Central memory CD4-positive, alpha-beta T cell (primary cell): ENCODE measurements at places on chromosomes 7 and 10.

GRCh38 chr10:77168161-77168560 lies 469.4 kb downstream of the KCNMA1 start:
- DNase-seq, result no peak

GRCh38 chr7:157008-157310 lies 35.4 kb upstream of the FAM20C start:
- DNase-seq, result no peak

- no peak for DNase-seq
Measured at GRCh38 chr7:111410899-111411298, 151.4 kb downstream of the IMMP2L start.

DNA sequence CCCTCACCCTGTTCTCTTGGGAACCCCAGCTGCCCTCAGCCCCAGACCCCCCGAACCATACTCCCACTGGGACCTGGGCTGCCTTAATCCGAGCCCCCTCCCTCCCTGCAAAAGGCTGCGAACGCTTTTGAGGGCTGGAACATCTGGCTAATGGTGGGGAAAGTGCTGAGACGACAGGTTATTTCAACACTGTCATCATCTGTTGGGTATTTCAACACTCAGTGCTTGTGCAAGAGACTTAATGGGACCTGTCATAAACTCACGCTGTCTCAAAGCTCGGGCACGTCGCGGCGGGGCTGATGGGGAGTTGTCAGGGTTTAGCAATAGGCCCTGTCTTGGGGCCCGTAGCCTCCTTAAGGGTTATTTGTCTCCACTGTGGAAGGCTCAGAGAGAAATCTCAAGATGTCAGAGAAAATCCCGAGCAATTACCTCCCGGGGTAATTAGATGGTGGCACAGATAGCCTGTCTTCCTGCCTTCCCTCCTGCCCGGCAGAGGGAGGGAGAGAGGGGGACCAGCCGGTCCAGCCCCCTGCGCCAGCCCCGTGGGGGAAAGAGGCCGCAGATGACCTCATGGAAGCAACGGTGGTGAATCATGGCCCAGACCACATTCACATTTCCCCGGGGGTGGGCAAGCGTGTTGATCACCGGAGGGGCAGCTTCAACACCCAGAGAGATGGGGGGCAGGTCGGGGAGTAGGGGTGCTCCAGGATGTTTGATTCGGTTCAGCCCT lies 88.7 kb upstream of the MYL10 start:
- no peak for DNase-seq

GRCh38 chr10:102727037-102727818 lies 12.8 kb downstream of the SFXN2 start:
- DNase-seq, result no peak

DNA sequence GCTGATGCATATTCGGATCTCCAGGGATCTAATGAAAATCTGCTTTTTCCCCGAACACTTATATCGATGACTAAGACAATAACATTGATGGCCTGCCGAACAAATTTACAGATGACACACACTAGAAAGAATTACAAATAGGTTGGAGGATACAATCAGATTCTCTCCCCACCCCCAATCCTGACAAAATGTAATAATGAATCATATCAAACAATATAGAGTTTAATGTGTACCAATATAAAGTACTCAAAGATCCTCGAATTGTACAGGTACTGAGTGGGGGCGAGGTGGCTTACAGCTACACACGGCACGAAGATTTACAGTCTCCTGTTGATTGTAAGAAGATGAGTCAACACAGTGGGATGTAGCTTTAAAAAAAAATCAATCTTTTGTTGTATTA lies 182.7 kb upstream of the MKLN1 start:
- no peak for DNase-seq

- DNase-seq, result no peak
Measured at GRCh38 chr10:93235686-93236085, 162.0 kb downstream of the CYP26A1 start.

DNA sequence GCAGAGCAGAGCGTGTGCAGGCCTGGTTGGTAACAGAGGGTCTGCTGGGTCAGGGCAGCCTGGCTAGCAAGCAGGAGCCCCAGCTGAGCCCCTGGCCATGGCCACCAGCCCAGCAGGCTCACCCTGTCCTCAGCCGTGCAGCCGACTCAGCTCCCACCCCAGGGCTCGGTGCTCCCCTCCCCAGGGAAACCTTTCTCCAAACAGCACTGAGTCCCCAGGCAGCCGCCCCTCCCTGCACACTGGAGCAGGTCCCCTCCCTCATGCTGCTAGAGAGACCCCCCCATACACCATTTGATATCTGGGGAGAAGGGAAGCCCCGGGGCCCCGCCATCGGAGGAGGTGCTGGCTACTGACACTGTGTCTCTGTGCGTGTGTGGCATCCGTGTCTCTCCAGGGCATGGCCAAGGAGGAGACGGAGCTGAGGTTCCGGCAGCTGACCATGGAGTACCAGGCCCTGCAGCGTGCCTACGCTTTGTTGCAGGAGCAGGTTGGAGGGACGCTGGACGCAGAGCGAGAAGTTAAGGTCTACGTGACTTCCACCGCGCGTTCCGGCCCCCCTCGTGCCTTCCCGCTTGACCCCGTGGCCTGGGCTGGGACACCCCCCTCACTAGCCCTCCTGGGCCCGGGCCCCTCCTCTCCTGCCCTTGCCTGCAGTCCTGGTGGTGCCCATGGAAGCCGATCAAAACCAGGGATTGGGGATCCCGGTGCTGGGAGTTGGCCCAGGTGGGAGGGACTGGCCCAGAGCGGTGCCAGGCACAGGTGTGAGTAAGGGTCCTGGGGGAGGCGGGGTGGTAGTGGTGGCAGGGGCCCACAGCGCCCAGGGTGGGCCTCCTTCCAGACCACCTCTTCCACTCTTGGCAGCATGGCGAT lies 45.0 kb upstream of the DPYSL4 start:
- DNase-seq, result no peak

DNA sequence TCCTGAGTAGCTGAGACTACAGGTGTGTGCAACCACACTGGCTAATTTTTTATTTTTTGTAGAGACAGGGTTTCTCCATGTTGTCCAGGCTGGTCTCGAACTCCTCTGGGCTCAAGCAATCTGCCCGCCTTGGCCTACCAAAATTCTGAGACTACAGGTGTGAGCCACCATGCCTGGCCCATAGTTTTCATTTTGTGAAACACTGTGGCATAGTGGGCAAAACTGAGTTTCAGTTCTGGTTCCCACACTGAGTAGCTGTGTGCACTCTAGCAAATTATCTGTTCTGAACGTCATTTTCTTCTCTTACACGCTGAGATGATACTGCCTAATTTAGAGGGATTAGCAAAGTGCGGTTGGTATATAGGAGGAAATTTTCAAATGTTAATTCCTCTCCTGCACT lies 13.5 kb downstream of the ATP5MK start:
- no peak for DNase-seq

- DNase-seq, result no peak
Measured at GRCh38 chr7:28112012-28112411, 68.6 kb downstream of the JAZF1 start.

DNA sequence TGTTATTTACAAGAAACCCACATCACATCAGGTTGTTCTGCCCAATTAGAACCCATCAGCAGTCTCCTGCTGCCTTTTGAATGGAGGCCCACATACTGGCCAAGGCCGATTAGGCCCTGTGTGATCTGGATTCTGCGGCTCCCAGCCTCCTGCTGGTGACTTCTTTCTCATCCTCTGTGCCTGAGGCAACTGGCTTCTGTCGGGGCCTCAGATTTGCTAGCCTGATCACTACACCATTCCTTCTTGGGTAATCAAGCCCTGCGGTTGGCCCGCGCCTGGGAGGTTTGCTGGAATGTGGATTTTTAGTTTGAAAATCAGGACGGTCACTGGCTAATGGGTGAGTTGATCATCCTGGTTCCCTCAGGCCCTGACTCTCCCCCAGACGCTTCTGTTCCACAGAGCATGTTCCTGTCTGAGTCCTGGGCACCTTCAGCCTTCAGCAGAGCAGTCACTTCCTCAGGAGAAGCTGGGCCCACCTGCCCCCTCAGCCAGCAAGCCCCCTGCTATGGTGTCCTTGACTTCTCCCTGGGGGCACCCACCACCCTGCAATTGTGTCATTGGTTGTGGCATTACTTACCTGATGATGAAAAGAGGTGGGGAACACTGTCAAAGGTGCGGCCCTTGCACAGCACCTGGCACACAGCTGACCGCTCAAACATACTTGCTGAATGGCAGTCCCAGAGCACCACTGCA lies 207.6 kb downstream of the PHTF2 start:
- DNase-seq, result no peak

- no peak for DNase-seq
Measured at GRCh38 chr7:158419238-158419785, 168.3 kb downstream of the PTPRN2 start.

DNA sequence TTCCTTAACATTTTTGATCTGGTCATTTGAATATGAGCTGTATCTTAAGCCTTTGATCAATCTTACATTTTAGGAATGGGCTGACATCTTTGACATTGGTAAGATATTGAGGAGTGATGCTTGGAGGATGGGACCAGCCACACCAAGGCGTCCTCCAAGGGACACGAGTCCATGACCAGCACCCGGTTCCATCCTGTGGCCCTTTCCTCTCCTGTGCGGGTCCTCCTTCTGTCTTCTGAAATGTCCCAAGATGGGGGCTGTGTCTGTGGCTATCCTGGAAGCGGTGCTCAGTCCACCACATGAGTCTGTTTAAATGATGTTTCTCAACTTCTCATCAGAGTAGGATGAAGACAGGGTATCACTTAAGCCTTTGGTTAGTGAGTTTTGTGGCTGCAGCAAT lies 67.3 kb upstream of the SHH start:
- DNase-seq, result no peak

DNA sequence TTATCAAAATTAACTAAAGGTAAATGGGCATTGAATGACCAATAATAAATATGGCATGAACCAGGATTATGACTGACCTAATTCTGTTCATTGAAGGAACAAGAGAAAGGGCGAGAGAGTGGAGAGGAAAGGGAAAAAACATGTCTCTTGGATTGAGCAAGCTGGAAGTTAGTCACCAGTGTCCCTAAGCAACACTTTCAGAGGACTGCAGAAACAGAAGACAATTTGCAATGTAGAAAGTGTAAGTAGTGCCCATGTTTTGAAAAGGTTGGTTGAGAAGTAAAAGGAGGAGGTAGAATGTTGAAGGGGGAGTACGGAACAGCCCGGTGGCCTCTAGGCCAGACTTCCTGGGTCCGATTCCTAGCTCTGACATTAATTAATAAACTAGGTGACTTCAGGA lies 94.6 kb downstream of the FAS start:
- no peak for DNase-seq

DNA sequence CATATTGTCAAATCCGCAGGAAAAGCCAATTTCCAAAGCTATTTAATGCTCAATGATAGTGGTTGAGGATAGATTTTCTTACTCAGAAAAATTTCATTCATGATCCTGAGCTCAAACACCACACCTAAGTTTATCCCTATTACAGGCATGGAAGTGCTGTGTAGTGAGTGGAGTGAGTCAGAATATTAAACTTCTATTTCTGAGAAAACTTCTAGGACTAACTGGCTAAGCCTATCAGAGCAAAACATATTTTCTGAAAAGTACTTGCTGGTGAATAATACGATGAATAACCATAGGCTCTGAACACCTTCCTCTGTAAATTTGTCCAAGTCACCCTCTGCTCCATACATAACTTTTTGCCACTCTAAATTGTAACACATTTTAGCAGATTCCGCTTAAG lies 221.5 kb downstream of the SUGCT start:
- DNase-seq, result no peak

DNA sequence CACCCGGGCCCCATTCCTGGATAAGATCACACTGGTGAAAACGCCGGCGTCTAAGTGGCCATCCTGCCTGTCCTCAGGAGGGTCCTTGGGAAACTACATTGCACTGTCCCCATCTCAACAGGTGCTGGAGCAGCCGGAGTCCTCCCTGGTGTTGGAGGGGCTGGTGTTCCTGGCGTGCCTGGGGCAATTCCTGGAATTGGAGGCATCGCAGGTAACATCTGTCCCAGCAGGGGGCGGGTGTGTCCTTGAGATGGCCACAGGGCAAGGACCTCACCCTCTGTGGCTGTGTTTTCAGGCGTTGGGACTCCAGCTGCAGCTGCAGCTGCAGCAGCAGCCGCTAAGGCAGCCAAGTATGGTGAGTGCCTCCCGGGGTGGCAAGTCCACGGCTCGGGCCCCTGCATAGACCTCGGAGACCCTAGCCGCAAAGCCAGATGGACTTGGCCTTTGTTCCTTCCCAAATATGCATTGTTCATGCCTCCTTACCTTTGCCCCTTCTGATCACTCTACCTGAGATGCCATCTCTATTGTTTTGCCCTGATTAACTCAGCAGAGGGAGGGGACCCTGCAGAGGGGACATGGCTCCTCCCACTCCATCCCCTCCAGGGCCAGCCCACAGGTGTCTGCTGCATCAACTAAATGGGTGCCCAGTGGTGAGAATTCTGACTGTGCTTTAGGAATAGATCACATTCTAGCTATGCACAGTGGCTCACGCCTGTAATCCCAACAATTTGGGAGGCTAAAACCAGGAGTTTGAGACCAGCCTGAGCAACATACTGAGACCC lies 23.8 kb downstream of the ELN start:
- no peak for DNase-seq

- no peak for DNase-seq
Measured at GRCh38 chr7:47582764-47583738, 1.1 kb upstream of the TNS3 start.

DNA sequence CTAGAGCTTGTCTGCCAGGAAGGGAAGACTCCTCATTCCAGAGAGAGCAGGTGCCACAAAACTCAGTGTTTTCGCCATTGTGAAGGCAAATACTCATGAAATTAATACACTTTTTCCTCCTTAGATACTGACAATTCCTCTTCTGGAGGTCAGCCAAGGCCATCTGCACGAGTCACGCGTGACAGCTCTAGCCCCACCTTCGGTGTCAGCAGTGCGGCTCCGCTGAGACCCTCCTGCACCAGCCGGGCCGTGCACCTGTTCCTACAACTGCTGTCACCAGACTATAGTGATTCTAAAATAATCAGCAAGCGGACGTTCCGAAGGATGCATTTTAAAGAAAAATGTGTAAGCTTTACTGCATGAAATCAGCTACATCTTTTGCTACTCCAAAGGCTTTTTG lies 127.7 kb downstream of the DIP2C start:
- no peak for DNase-seq

DNA sequence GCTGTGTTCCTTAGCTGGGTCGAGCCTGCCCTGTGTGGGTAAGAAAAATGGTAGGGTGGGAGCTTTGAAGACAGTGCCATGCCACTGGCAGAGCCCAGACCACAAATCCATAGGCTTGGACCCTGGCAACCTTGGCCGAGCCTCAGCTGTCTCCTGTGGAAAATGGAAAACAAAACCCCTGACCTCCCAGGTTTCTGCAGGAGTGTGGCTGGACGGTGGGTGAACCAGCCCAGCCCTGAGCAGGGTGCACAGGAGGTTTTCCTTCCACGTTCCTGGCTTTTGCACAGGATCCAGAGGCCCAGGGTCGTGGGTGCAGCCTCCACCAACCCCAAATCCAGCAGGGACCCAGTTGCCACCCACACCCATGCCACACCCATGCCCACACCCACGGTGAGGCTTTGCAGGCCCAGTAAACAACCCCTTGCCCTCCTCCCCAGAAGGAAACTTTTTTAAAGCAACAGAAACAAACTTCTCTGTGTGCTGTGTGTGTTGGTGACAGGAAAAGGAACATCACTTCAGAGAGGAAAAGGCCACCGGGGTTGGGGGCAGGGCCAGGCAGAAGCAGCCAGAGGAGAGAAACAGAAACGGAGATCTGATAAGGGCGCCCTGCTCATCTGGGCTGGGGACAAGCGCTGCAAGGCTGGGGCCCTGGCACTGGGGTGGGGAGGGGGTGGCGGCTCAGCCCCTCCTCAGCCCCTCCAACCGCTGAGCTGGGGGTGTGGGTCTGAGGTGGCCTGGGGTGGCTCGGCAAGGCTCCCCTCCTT lies 20.7 kb upstream of the ZMIZ1 start:
- DNase-seq, result peak; percentile 65

- DNase-seq, result no peak
Measured at GRCh38 chr7:106895246-106895864, 30.3 kb downstream of the PIK3CG start.
